ENCODE measurements at places on chromosomes 4 and X. TPM values are rescaled to one million over a fixed set of nuclear protein-coding genes. Genes with fewer than 3 reads are reported as not detected.
A peak's percentile ranks its signal among the peaks of the same experiment; 100 is the strongest.

- no peak for DNase-seq
Observed at GRCh38 chr4:8542776-8543525, 37.2 kb upstream of the GPR78 start.

DNA sequence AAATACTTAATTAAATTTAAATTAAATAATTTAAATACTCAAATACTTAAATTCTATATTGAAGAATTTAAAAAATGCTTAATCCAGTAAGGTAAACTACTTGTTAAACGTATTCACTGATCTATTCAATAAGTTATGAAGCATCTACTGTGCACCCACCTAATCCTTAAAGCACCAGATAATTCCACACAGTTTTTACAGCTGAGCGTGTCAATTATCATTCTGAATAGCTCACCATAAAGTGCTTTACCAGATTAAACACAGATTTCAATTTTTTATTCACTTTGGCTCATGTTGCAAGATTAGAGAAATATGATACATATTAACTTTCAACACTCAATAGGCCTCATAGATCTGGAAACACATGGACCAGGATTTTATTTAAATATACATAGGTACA lies 79.2 kb upstream of the DDIT4L start:
- DNase-seq = no peak

DNA sequence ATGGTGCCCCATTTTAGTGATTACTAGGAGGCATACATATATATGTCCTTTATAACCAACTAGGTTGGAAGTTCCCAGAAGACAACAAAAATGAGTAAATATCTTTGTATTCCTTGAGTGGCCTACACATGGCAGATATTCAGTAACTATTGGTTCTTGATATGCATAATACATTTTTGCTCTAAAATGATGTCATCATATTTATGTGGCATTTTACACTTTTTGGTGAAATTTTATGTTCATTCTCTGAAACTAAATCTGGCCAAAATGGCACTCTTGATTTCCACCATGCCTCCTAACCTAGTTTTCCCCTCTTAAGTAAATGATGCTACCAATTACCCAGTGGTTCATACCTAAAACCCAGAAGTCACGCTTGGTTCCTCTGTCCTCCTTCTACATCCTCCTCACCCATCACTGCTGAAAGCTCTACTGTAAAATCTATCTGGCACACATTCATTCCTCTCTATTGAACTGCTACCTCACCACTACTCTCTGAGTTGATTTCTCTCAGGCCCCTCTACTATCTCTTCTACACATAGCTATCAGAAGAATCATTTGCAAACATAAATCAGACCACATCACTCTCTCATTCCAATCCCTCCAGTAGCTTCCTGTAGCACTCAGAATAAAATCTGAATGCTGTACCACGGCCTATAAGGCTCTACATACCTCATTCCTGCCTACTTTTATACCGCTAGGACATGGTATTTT lies 13.4 kb downstream of the SLC10A7 start:
- no peak for DNase-seq

DNA sequence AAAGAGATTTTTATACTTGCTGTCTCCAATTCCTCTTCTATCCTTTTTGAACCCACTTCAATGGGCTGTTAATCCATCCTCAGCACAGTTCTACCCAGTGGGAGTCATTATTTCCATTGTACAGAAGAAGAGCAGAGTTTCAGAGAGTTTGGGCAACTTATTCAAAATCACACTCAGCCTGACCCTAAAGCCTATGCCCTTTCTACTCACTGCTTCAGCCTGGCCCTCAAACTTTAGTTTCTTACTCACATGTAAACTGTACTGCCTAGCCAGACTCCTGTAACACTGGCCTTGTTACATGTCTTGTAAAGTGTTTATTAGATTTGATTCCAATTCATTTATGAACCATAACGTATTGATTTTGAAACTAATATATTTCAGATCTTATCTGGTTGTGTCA lies 25.1 kb upstream of the USO1 start:
- DNase-seq = no peak

DNA sequence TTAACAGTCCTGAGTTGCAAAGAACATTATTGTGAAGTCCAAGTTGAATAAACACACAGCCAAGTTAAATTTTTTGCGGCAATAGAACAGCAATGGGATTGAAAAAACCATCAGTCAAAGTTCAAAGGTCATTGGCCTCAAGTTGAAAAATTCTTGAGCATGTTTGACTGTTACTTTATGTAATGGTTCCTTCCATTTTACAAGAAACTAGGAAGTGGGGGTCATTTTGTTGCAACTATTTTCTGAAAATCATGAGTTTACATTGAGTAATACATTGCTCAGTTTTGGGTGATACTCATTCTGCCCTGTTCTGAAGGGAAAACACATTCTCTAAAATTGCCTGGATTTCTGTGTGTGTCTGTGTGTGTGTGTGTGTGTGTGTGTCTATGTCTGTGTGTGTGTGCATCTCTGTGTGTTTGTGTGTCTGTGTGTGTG lies 5.2 kb upstream of the IRF2 start:
- no peak for DNase-seq

- no peak for DNase-seq
Observed at GRCh38 chr4:48103483-48104139, 30.4 kb downstream of the TXK start.

GRCh38 chr4:116243431-116243830 lies 841.9 kb downstream of the TRAM1L1 start:
- no peak for DNase-seq

DNA sequence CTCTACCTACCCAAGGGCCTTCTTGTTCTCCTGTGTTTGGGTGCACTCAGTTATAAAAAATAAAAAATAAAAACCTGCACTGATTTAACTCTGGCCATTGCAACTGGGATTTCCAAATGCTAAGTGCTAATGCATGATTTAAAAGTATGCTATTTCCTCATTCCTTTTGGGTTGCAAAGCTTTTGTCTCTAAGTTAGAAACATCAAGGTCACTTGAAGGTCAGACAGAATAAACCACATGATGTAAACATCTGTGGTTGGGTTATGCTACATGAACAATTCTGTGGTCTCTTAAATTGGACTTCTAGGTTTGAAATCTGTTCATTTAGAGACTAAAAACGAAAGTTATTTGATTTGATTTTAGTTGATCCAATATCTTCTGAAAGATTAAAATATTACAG lies 1547.4 kb upstream of the TENM3 start:
- DNase-seq = no peak

DNA sequence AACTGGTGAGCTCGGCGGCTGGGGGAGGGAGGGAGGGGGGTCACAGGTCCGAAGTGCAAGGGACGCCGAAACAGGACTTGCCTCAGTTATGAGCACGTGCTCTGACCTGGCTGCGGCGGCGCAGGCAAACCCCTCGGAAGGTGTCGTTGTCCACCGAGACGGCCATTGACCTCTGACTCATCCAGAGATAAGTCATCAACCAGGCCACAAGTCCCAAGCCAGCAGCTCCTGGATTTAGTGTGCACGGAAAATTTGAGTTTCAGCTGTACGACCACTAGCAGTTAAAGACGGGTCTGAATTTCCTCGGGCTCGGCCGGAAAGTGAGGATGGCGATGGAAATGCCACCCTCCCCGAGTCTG lies 674 bp downstream of the SH3D19 start:
- DNase-seq = peak; percentile 94

GRCh38 chr4:123397144-123398065 lies 810 bp downstream of the SPRY1 start:
- peak; percentile 84 for DNase-seq

- DNase-seq = no peak
Observed at GRCh38 chr4:139511320-139511719, 44.7 kb downstream of the SETD7 start.

DNA sequence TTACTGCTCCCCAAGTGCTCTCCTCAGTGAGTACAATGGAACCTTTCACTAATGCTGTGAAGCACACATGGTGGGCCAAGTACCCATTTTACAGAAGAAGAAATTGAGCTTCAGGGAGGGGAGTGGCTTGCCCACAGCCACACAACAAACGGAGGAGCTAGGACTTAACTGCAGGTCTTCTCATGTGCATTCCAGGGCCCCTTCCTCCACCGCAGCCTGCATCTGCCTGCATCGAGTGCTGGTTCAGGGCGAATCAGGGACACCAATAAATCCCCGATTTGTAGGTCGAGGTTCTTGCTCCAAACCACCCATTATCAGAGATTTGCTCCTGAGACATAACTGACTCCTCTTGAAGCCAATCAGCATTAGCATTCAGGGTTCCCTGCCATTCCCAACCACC lies 100.9 kb downstream of the MAMLD1 start:
- DNase-seq = no peak

NALF2 gene
- 0.76 TPM for polyA plus RNA-seq

DDX53 gene
- not detected for polyA plus RNA-seq

DKC1 gene
- polyA plus RNA-seq = 55.9 TPM

ZCCHC18 gene
- 2.3 TPM for polyA plus RNA-seq

PTPN13 gene
- polyA plus RNA-seq = 6.1 TPM

TMEM35A gene
- 7.5 TPM for polyA plus RNA-seq

CSAG1 gene
- not detected for polyA plus RNA-seq

FAM47E gene
- polyA plus RNA-seq = 11.9 TPM

MMRN1 gene
- polyA plus RNA-seq = 22.4 TPM

Measured in large intestine (tissue), 12 donors.